ENCODE measurements at places on chromosomes 12 and 14. TPM values are rescaled to one million over a fixed set of nuclear protein-coding genes. Genes with fewer than 3 reads are reported as not detected.
A peak's percentile ranks its signal among the peaks of the same experiment; 100 is the strongest.

GRCh38 chr12:13348464-13348863 is 151.9 kb downstream of the EMP1 start:
- no peak for DNase-seq

GRCh38 chr12:121676190-121676589 is 6.7 kb upstream of the MORN3 start:
- DNase-seq, result no peak

- no peak for DNase-seq
Measured at GRCh38 chr14:74155287-74155686, 70.5 kb downstream of the LIN52 start.

DNA sequence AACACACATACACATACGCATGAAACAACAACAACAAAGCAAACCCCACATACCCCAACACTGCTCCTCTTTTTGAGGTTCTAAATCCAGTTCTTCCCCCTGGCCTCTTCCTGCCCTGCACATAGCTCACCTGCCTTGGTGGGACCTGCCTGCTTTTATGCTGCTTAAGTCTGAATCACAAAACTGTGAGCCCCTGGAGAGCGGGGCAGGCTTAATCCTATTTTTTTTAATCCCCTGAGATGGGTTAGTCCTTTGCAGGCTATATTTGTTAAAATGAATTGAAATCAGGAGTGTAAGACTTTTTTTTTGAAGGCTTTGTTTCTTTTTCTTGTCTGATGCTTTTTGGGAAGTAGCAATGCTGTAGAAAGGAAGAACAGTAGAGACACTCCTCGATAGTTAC is 84.6 kb upstream of the MAX start:
- no peak for DNase-seq

DNA sequence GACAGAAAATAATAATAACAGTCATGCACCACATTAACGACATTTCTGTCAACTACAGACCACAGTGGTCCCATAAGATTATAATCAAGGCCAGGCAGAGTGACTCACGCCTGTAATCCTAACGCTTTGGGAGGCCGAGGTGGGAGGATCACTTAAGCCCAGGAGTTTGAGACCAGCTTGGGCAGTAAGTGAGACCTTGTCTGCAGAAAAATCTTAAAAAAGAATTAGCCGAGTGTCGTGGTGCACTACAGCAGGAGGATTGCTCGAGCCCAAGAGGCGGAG is 8.6 kb downstream of the NAB2 start:
- DNase-seq, result no peak

The CLEC2B gene
- total RNA-seq, result 0.19 TPM

DNA sequence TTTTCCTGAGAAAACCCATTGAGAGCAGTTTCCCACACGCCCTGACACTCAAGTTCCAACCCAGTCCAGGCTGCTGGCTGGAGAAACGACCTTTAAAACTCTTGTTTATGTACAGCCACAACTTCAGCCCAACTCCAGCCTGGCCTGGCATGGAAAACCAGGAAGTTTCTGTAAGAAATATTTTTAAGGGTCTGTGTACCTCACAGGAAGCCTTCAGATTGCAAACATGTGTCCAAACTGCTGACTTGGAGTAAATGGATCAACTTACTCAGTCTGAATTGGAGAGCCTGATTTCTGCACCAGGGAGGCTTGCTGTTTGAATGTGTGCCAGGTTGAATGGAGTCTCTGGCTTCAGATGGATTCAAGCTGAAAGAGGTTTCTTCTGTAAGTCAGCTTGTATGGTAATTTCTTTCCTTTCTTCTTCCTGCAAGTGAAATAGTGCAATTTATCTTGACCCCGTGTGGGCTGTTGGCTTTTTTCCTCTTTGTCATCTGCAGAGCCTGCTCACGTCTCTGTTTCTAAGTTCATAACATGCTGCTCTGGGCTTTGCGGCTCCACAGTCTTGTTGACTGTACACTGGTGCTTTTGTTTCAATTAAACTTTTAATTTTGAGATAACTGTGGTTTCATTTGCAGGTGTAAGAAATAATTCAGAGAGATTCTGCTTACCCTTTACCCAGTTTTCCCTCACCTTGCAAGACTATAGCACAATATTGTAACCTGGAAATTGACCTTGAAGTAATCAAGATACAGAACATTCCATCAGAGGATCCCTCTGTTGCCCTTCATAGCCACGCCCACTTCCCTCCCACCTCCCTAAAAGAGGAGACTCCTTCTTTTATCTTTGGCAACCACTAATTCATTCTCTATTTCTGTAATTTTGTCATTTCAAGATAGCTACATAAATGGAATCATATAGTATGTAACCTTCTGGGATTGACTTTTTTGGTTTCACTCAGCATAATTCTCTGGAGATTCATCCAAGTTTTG is 109.7 kb upstream of the PRMT8 start:
- DNase-seq, result no peak

DNA sequence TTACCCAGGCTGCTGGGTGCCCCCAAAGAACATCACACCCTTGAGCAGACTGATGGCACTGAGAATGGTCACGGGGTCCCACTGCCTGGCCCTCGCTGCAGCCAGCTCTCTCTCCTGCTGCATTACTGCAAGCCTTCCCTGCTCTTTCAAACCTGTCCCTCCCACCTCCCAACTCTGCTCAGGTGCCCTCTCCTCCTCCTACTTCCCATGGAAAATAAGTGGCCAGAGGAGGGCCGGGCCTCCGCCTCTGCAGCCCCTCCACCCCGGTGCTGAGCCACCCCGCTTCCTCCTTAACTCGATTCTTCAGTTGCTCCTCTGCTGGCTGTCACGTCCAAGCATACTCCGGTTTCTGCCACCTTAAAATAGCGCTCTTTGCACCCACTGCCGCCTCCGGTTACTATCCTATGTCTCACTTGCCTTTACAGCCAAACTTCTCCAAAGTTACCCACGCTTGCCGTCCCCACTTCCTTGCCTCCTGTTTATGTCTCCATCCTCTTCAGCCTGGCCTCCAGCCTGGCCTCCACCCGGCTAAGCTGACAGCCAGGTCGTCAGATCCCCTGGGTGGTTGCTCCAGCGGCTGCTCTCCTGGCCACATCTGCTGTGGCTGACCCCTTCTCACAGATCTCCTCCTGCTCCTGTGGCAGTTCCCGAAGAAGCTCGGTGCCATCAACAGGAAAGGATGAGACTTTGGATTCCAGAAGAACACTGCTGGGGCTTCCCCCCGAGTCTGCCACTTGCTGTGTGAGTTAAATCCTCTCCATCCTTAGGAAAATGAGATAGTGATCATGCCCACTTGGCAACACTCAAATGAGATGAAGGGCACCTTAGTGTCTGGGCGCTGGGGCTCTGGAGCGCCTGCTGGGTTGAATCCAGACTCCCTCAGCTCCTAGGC is 7.7 kb downstream of the SMIM41 start:
- no peak for DNase-seq

The C14orf180 gene
- not detected for total RNA-seq

The BMP4 gene
- total RNA-seq, result 1.3 TPM

DNA sequence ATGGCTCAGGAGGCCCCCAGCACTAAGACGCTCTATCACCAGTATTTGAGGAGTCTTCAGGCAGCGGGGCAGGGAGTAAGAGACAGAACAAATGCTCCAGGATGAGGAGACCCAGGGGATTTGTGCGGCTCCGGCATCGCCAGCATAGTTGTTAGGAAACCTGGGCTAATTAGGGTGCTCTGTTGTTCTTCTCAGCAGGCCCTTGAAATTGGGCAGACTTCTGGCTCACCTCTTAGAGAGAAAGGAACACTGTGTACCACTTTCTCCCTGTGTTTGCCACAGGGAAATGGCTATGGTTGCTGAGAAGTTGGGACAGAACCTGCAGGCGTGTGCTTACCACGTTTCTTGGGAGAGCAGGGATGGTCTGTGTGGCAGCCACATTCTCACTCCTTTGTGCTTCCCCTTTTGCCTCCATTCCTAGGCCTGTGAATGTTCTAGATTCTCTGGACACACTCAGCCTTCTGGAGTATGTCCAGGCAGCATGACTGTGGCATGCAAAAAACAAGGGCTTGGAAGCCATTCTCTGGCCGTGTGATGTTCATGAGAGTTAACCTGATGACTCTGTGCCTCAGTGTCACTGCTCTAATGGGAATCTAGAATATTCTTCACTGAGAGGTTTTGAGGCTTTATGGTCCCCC is 109.0 kb downstream of the CHST11 start:
- DNase-seq, result no peak

DNA sequence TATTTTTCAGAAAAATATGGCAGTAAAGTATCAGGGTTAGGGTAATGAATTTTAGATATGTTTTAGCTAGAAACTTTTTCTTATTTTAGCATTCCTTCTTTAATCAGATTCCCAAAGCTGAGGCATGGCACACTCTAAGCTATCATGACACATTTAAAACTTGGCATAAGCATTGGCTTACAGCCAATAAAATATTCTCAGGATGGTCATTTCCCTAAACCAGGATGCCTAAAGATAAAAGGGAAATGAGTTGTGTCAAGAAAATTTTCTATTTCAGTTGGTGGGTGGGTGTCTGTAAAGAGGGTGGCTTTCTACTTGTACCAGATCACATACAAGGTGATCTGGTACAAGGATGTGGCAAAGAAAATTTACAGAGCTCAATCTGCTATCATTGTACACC is 47.8 kb downstream of the PEBP1 start:
- DNase-seq, result no peak

The C3AR1 gene
- not detected for total RNA-seq

The CMKLR1 gene
- total RNA-seq, result 0.32 TPM

DNA sequence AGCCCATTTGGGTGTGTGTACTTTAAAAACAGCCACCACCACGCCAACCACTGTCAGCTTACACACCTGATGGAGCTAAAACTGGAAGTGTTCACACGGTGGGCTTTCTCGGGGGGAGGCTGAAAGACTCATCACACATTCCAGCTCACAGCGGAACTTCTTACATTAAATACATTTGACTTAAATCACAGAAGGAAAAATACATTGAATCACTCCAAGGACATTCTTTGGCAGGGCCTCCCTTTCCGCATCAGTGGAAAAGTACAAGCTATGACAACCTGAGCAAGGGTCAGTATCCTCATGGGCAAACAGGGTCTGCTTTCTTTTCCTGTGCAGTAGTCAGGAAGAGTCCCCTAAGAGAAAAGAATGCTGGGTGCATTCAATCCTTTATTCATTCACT is 31.0 kb upstream of the TC2N start:
- no peak for DNase-seq

- no peak for DNase-seq
Measured at GRCh38 chr12:42474391-42474790, 115.2 kb downstream of the PRICKLE1 start.

DNA sequence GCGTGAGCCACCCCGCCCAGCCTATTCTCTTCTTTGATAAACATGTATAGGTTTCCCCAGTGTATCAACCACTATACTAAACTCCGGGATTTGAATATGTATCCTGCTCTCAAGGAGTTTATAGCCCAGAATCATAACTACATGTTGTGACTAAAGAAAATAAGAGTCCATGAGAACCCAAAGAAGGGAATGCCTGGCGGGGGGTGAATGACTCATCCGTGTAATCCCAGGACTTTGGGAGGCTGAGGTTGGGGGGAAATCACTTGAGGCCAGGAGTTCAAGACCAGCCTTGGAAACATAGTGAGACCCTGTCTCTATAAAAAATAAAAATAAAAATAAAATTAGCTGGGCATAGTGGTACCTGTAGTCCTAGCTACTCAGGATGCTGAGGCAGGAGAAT is 57.2 kb downstream of the SIX6 start:
- DNase-seq, result no peak

DNA sequence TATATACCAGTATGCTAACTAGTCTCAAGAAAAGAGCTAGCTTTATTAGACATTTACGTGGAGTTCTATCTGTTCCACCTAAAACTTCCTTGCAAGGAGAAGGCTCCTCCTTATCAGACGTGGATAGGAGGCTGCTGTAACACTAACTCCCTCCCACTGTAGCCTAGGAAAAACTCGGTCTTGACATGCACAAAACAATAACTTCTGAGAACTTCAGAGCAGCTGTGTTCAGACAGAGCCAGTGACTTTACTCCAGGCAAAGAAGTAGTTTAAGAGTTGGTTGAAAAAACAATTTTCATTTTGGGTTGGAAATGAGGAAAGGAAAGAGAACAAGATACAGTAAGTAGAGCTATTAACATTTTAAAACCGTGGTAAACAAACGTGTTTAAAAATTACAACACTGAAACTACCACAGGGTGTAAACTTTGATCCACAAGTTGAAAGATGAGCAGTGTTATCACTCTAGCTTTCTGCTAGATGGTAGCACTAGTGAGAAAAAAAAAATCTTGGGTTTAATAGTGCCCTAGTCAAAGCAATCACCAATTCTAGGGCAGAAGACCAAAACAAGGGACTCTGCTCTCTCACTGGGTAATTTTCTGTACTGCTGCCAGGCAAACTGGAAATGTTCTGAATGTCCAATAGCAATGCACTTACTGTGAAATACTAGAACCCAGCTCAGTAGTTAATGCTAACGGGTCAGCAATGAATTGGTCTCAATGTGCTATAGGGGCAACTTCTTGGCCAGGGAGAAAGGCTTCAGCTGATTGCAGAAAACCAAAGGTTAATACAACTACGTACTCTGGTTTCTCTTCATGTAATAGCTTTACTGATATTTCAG is 2.4 kb downstream of the ATF7 start:
- no peak for DNase-seq

DNA sequence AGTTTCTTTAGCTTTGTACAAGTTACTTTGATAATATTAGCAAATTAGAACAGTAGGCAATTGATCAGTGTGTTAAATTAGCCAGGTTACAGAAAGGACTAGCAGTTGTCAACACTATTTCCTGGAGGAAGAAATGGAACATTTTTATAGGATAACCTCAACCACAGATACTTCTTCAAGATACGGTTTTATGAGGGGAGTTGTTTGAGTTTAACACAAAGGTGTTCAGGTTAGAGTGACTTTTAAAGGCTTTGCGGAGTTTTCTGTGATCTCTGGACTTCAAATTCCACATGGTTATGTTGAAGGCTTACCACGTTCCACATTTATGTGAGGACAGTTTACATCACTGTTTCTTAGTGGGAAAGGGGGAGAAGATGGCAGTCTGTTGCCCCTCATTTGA is 19.3 kb downstream of the YARS2 start:
- no peak for DNase-seq

DNA sequence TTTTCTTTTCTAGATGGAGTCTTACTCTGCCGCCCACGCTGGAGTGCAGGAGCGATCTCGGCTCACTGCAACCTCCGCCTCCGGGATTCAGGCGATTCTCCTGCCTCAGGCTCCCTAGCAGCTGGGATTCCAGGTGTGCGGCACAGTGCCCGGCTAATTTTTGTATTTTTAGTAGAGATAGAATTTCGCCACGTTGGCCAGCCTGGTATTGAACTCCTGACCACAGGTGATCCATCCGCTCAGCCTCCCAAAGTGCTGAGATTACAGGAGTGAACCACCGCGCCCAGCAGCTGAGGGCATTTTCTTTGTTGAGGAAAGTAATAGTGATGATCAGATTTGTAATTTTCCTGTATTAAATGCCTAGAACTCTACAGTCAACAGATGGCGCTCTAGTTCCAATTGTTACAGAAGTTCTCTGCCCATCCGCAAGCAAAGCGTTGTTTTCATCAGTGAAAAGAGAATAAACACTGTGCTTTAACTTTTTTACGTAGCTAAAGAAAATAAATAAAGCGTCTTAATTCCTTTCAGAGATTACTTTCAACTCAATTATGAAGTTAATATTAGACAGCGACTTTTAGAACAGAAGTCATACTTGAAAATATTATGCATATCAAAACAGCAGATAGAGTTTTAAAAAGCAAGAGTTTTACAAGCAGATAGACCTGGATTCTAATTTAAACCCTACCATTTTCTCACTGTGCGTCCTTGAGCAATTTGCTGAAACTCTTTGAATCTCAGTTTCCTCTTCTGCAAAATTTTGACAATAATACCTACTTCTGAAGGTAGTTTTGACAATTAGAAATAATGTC is 335.1 kb downstream of the DUSP6 start:
- peak; percentile 53 for DNase-seq

Measured in neural crest cell (in vitro differentiated cells).